ENCODE measurements at places on chromosomes 13 and 19.

DNA sequence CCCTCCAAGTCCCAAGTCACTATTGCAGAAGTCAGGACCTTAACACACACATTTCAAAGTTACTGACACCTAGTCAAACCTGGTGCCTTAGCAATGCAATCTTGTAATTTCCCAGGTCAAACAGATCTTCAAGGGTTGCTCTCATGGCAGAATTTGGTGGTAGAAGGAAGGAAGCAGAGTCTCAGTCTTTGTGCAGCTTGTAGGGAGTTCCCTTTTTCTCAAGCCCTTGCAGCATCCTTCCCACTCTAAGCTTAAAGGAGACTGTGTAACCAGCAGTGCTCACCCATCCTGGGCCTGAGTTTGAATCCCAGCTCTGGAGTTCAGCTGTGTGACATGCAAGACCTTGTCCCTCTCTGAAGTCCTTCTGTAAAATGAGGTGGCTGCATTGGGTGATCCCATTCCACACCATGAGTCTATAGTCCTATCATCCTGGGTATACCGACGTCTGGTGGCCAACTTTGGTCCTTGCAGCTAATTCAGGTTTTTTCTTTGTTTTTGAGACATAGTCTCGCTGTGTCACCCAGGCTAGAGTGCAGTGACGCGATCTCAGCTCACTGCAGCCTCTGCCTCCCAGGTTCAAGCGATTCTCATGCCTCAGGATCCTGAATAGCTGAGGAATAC lies 9.8 kb downstream of the SIGLEC10 start:
- no peak for DNase-seq

- no peak for DNase-seq
Measured at GRCh38 chr19:15144046-15144646, 36.9 kb downstream of the SYDE1 start.

DNA sequence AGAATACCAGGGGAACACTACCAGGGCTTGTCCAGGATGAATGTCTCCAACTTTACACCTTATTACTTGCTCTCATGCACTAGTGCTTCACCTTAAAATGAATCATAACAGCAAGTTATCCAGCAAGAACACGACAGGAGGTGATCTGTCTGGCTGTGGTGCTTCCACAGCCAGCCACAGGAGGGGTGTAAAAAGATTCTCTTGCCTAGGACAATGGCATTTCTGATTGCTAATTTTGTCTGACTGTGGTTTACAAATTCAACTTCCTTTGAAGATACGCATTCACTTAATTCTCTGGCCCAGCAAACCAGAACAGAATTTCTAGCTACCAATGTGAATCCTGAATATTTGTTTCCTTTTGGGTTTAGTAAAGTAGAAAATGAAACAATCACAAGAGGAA lies 23.1 kb upstream of the COG3 start:
- DNase-seq, result no peak

DNA sequence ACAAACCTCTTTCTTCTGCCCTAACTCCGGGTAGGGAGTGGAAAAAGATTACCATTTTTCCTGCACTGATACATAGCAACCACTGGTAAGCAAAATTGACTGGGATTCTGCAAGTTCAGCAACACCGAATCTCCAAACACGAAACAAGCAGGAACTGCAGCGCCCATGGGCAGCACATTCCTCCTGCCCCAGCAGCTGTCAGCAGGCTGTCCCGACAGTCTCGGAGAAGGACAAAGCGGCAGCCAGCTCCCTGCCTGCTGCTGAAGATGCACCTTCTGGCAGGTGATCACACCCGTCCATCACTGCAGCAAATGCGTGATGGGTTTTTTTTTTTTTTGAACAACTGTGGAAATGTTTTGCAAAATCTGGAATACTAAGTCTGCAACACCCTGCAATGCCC lies 6.7 kb downstream of the TMTC4 start:
- DNase-seq, result no peak

DNA sequence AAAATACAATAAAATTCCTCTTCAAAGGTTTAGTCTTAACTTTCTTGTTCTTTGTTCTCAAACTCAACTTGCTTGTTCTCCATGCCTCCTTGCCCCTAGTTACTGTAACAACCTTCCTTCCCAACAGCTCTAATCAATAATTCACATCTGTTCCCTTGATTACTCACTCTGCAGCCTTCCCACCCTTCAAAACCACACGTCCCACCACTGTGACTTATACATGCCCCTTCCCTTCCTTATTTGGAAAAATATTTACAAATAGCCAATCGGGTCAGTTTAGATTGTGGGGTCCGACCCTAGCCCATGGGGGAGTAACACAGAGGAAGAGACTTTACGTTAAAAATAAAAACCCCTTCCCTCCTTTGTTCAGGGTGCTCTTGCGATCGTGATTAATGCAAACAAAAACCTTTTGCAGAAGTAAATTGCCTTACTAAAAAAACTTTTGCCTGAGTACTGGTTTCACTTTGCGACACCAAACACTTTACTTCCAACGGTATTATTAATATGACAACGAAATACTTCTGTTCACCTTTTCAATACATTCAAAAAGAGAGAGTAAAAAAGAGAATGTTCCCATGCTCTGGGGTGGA lies 512 bp upstream of the ZNF93 start:
- no peak for DNase-seq

GRCh38 chr13:111114362-111115060 lies 599 bp upstream of the ARHGEF7 start:
- peak; percentile 23 for DNase-seq

GRCh38 chr13:112683581-112683980 lies 6.3 kb upstream of the ATP11A start:
- no peak for DNase-seq

DNA sequence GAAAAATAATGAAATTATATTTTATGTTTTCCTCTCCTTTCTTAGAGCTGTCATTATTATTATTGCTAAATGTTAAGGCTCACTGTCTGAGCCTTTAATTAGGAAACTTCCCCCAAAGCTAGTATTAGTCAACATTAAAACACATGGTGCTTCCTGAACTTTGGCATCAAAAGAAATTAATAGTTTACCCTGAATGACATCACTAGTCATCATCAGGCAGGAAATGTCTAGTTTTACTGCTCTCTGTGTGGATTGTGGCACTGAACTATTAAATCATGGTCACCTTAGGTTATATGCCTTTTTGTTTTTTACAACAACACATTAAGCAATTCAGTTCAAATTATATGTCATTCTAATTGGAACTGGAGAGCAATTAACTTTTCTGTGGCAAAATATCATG lies 595.5 kb downstream of the SLITRK1 start:
- no peak for DNase-seq

- peak; percentile 87 for DNase-seq
Measured at GRCh38 chr19:37172368-37173366, at the start of gene ZNF585A. ZNF585A (minus strand) TSS chr19:37172695; CDS start chr19:37169910, 2,785 bp downstream.

- no peak for DNase-seq
Measured at GRCh38 chr19:23415034-23415433, 19.8 kb upstream of the ZNF91 start.

- DNase-seq, result no peak
Measured at GRCh38 chr13:44385847-44386246, 12.2 kb downstream of the SERP2 start.

- no peak for DNase-seq
Measured at GRCh38 chr13:99347911-99348451, 40.8 kb upstream of the GPR183 start.

- no peak for DNase-seq
Measured at GRCh38 chr13:75843991-75844390, 207.9 kb downstream of the LMO7 start.

- DNase-seq, result no peak
Measured at GRCh38 chr13:96075953-96076543, 13.9 kb upstream of the HS6ST3 start.

GRCh38 chr13:103133556-103133955 lies 67.3 kb upstream of the SLC10A2 start:
- DNase-seq, result no peak

DNA sequence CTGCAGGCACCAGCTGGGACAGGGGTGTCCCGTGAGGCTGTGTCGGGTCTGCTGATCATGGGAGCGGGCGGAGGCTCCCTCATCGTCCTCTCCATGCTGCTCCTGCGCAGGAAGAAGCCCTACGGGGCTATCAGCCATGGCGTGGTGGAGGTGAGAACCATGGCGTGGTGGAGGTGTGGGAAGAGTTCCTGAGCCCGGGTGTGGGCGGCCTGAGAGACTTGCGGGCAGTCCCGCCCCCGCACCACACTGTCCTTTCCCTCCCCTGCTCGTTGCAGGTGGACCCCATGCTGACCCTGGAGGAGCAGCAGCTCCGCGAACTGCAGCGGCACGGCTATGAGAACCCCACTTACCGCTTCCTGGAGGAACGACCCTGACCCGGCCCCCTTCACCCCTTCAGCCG lies 10.7 kb downstream of the APLP1 start:
- no peak for DNase-seq

GRCh38 chr13:113528101-113528812 lies 37.7 kb upstream of the DCUN1D2 start:
- no peak for DNase-seq

DNA sequence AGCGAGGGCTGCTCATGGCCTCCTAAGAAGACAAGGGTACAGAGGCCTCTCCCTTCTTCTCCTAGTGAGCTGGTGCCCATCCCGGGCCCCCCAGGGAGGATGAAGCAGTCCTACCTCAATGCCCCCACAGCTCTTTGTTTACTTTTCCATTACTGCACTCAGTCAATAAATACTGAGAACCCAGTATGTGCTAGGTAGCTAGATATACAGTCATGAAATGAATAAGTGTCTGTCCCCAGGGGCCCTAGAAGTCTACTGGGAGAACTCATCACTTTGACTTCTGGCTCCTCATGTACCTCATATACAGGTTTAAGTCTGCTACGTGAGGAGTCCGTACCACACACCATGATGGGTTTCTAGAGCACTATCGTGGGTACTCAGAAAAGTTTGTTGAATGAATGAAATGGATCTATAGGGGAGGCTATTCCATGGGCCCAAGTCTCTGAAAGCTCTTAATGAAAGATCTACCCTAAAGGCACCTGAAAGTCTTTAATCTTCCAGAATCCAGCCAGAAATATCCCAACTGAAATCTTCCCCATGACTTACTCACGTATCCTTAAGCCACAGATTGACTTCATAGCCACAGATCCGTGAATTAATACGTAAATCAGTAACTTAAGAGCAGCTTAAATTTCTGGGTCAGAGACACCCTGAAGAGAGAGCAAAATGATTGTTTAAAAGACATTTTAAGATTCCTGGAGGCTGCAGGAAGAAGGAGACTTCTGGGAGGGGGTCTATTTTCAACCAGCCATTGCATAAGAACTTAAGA lies 51.6 kb upstream of the POMP start:
- DNase-seq, result no peak

DNA sequence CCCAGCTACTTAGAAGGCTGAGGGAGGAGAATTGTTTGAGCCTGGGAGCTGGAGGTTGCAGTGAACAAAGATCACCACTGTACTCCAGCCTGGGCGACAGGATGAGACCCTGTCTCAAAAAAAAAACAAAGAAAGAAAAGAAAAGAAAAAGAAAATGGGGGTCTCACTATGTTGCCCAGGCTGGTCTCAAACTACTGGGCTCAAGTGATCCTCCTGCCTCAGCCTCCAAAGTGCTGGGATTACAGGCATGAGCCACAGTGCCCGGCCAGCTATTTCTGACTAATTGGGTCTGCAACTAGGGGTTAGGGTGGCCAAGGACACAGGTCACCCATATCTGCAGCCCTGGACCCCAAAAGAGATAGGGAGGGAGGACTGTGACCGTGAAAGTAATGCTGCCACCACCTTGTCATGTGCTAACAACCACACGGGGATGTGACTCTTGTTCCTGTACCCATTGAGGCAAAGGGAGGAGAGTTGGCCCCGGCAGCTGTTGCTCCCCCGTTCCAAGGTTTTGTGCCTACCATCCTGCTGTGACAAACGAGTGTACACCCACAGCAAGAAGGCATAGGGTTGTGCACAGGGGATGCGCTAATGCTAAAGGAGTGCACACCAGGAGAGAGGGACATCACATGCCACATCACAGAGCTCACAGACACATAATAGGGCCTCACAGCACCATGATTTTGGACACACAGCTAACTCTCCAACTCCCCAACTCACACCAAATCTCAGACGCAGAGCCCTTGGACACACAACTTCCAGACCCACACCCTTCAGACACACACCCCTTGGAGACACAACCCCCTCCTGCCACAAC lies 619 bp downstream of the MEF2B start:
- no peak for DNase-seq

GRCh38 chr19:31913103-31913661 lies 432.2 kb upstream of the ZNF507 start:
- DNase-seq, result no peak

DNA sequence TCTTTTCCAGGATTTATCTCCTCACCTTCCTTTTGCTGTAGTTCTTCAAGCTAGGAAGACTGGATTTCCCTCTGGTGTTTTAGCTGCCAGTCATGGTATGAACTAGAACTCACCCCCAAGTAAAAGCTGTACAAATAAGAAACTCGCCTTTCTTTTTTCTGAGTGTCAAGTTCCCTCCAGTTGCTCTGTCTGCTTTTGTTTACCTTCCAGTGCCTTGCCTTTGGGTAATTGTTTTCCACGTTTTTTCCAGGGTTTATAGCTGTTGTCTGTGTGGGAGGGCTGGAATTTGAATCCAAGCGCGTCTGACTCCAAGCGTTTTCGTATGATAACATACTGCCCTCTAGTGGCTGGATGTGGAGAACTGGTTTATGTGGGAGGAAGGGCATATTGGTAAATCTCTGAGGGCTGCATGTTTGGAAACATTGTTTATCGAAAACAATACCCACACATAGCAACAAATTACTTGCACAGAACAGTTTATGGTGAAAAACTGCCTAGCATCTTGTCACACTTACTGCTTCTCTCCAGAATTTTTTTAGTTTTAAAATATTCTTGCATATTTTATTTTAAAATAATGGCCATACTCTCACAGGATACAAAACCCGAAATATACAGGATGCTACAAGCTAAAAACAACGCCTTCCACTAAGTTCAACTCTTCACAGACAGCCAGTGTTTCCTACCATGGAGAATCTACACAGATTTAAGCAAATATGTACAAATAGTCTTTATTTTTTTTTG lies 19.2 kb downstream of the RCN3 start:
- DNase-seq, result peak; percentile 49

DNA sequence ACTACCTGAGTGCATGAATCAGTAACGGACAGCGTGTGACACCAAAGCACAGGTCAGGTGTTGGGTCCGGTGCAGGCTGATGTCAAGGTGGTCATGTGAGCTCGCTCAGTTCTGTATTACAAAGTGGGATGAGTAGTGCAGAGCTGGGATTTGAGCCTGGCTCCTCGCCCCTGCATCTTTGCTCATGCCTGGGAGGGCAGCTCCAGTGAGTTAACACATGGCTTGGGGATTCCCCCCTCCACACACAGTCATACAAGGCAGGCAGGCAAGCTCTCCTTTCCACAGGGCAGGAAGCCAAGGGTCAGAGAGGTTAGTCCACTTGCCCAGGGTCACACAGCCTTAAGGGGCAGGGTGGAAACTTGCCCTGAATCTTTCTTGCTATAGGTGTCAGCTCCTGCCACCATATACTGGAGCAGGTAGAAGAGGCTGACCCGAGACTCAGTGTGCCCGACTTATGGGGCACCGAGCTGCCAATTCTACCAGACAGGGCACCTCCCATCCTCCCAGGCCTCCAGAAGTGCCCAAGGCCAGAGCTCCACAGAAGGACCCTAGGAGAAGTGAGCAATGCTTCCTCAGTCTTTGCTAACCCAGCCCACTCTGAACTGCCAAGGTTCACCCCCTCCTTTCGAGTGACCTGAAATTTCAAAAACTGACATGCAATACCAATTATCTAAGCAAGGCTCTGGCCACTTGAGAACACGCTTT lies 35.4 kb downstream of the ZNF787 start:
- DNase-seq, result no peak

- DNase-seq, result peak; percentile 46
Measured at GRCh38 chr13:59318320-59318930, 845.3 kb downstream of the DIAPH3 start.

Data from activated CD4-positive, alpha-beta T cell treated with anti-CD3 and anti-CD28 coated beads, Interleukin-2, amount 50 U/mL, for 1 hour (primary cell).